EL (cell line): ENCODE measurements at places on chromosomes 2 and 18.
A peak's percentile ranks its signal among the peaks of the same experiment; 100 is the strongest.

DNA sequence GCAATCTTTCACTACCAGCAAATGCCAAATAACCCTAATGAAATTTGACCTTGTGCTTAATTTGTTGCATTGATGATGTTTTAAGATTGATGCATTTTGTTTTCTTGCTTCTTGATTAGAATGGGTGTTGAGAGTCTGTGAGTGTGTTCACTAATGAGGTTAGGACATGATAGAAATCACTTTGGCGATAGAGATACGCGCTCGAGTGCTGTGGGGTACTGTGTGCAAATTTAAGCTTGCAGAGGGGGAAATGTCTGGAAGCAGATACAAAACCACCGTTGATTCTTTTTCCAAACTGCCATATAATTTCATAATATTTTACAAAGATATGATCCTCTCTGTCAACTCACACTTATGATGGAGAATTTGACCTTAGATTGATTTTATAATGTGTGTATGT, 200.9 kb downstream of the PIEZO2 start:
- DNase-seq, result no peak

DNA sequence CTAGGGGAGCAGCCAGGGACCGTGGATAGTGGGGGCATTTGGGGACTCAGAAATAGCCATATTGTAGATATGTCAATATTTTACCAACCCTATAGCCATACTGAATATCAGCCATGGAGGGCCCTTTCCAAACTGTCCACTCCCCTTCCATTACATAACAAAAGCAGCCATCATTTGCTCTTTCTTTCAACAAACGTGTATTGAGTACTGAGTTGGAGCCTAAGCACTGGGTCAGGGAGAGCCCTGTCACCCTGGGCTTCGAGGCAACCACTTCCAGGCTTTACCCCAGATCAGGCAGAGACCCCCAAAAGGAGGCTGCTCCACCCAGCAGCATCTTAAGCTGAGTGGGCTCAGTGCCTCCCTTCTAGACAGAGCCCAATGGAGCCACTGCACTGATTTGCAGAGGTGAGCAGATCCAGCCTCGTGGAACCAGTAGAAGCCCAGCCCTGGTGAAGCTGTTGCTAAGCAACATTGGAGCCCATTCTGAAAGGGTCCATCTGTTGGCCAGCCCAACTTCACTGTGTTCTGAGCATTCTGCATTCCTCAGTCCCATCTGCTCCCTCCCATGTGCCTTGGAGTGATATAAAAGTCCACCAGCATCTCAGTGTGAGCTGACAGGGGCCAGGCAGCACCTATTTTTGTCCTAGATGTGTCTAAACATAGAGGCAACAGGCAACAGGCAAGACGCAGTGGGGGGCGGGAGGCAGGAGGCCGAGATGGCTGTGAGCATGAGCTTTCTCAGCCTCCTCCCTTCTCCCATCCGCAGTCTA, 112.1 kb downstream of the PLB1 start:
- no peak for DNase-seq

DNA sequence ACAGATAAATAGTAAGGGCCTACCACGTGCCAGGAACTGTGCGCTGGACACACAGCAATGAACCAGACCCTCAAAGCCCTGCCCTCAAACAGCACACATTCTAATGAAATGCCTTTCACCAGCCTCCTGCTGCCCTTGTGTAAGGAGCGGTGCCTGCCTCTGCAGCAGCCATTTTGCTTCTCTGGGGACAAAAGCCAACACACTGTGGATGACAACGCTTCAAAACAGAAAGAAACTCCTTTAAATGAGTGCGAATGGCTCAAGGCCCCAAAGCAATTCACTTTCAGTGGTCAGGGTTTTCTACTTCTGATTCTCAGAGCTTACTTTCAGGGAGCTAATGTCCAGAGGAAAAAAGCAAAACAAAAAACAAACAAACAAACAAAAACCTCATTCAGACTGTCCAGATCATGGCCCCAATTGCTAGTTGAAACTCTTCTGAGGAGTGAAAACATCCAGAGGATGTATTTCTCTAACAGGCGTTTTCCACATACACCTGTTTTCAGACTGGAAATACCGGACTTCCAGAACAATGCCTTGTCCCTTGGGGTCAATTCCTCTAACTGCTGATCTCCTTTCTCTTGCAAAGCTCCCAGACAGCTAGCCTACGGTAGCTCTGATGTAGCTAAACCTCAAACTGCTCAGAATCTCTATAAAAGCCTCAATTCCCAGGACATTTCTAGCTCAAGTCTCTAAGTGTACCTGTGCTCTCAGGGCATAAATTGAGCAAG, 323.3 kb upstream of the ZNF521 start:
- DNase-seq, result no peak

GRCh38 chr18:57649556-57650500, 28.2 kb upstream of the NARS1 start:
- peak; percentile 87 for DNase-seq

- DNase-seq, result no peak
These were observed 25.3 kb downstream of the GPR55 start for GRCh38 chr2:230899786-230900185.

DNA sequence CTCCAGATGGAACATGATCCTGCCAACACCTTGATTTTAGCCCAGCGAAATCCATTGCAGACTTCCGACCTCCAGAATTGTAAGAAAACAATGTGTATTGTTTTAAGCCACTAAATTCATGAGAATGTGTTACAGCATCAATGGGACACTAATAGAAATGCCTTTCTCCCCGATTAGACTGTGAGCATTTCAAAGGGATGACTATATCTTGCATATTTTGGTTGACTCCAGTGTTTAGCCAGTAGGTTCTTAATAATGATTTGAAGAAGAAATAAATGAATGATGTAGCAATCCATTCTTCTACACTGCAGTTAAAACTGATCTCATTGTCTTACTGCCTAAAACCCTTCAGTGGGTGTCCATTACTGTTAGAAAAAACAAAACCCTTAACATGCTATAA, 67.4 kb upstream of the ACVR1C start:
- DNase-seq, result peak; percentile 51

DNA sequence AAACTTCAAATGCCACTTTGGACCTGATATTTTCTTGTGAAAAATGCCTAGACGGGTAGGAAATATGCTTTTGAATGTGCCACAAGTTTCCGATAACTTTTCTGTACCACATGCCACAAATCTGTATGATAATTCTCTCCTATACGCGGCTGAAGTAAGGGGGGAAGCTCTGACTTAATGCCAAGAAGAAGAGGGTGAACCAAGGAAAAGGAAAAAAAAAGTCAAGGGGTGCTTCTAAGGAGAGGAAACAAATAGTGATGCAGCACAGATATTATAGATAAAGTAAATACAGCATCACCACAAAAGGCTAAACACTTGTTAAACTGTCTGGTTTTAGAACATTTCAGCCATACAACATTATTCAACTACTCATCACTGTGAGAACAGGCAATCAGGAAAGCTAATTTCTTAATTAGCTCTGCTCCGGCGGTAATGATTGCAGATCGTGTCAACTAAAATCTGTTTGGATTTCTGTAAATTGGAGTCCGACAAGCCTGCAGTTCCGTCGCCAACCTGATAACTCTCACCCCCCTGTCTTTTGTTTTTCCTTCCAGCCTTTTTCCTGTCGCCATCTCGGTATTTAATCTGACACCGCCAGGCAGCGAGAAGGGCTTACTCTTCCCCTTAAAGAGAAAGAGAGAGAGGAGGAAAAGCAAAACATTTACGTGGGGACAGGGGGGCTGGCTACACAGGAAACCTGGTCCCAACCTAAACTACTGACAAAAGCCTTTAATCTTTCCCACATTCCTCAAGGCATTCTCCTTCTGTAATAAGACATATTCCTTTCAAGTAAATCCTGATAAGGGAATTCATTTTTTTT, 67.5 kb downstream of the ZEB2 start:
- peak; percentile 60 for DNase-seq

DNA sequence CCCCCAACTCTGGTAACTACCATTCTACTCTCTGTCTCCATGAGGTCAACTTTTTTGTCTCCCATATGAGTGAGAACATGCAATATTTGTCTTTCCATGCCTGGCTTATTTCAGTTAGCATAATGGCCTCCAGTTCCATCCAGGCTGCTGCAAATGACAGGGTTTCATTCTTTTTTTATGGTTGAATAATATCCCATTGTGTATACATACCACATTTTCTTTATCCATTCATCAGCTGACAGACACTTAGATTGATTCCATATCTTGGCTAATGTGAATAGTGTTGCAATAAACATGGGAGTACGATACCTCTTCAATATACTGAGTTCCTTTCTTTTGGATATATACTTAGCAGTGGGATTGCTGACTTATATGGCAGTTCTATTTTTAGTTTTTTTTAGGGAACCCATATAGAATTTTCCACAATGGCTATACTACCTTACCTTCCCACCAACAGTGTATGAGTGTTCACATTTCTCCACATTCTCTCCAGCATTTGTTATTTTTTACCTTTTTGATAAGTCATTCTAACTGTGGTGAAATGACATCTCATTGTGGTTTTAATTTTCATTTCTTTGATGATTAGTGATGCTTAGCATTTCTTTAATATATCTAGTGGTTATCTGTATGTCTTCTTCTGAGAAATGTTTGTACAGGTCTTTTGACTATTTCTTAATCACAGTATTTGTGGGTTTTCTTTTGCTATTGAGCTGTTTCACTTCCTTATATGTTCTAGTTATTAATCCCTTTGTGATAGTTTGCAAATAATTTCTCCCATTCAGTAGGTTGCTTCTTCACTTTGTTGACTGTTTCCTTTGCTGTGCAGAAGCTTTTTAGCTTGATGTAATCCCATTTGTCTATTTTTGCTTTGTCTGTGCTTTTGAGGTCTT, 112.2 kb downstream of the SRBD1 start:
- DNase-seq, result no peak

DNA sequence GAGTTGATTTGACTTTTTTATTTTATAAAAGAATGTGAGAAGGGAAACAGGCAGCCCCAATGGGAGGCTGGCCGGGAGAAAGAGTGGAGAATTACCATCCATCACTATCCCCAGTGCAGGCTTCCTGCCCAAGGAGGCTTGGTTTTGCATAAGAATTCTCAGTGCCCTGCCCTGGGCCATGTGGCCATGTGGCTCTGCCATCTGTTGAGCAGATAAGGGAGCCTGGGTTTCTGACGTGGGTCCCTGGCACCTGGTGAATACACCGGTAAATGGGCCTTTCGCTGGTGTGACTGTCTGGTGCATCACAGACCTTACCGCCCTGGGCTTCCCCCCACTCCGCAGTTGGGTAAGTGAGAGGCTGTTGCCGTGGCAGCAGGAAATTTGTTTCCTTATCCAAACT, 54.5 kb upstream of the TMEM163 start:
- no peak for DNase-seq

- no peak for DNase-seq
These were observed 50.1 kb downstream of the ITGAV start for GRCh38 chr2:186639939-186640338.

DNA sequence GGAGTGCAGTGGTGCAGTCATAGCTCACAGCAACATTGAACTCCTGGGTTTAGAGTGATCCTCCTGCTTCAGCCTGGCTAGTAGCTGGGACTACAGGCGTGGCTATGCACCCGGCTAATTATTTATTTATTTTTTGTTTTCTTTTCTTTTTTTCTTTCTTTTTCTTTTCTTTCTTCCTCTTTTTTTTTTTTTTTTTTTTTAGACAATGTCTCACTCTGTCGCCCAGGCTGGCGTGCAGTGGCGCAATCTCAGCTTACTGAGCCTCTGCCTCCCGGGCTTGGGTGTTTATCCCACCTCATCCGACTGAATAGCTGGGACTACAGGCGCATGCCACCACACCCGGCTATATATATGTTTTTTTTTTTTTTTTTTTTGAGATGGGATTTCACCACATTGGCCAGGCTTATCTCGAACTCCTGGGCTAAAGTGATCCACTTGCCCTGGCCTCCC, 1.4 kb upstream of the ANXA4 start:
- DNase-seq, result peak; percentile 28

- DNase-seq, result no peak
These were observed 116.2 kb downstream of the USP34 start for GRCh38 chr2:61354543-61355197.

DNA sequence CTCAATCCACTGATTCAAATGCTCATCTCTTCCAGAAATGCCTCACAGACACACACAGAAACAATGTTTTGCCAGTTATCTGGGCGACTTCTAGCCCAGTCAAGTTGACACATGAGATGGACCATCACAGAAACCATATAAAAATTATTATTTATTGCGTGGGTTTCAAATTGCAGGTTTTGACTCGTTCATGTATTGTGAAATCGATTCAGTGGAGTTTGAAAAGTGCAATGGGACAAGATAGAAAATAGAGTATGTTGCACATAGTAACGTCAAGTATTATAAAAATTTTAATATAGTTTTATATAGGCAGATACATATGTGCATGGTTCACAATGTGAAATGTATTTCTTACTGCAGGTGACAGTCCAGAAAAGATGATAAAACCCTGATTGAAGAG, 100.8 kb downstream of the MRPS9 start:
- DNase-seq, result no peak

- no peak for DNase-seq
These were observed 118.6 kb downstream of the DYSF start for GRCh38 chr2:71571945-71572344.

DNA sequence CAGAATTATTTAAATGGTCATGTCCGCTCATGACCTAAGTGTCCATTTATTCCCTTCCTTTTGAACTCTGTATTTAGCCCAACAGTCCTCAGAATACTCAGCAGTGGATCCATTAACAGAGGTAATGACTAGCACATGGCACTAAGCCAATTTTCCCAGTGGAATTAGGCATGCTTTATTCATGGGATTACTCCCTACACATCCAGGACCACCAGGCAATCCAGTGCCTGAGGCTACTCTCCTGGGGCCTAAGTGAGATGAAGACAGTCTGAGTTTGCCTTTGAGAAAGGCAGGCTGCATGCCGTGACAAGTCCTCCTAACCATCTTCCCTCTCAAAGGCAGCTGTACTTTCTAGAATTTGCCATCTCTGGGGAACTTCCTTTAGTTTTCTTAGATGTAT, 128.6 kb downstream of the SPOPL start:
- no peak for DNase-seq

DNA sequence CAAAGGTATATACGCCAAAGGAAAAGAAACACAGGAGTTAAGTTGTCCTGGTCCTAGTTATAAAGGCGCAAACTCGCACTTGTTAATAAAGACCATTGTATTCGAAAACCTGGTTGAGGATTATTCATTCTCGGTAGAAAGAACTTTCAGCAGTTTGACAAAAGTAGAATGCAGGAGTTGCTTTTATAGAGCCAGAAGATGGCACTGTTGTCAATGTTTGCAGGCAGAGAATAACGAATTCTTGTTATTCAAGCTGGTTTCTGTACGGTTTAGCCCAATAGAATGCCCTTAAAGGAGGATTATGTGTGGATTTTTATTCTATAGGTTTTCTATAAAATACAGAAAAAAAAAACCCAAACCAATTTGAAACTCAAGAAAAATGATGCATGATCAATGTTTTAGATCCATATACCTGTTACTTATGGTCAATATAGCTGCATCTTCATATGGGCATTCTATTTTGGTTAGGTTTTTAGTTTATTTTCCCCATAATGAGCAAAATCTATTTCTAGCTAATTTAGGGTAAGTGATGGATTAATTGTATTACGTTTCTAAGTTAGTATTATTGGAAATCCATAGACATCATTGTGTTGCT, 510.3 kb downstream of the PLCL1 start:
- DNase-seq, result peak; percentile 47
